ENCODE measurements at places on chromosomes 12 and 14. TPM values are rescaled to one million over a fixed set of nuclear protein-coding genes. Genes with fewer than 3 reads are reported as not detected.

Gene DUSP6
- polyA plus RNA-seq = 18.5 TPM

Gene CLEC1B
- not detected for polyA plus RNA-seq

GRCh38 chr14:76867516-76868453 is 41.6 kb downstream of the LRRC74A start:
- DNase-seq = peak; percentile 75

DNA sequence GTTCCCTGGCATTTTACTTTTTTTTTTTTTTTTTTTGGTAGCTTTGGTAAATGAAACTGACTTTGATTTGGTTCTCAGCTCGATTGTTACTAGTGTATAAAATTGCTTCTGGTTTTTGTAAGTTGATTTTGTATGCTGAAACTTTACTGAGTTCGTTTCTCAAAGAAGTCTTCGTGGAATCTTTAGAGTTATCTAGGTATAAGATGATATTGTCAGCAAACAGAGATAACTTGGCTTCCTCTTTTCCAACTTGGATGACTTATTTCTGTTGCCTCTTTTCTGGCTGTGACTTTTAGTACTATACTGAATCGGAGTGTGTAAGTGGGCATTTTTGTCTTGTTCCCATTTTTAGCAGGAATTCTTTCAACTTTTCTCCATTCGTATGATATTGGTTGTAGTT is 28.1 kb downstream of the USP15 start:
- DNase-seq = no peak

GRCh38 chr12:45674181-45674977 is 55.1 kb upstream of the ARID2 start:
- DNase-seq = peak; percentile 70

- DNase-seq = no peak
These were observed 184.7 kb upstream of the KITLG start for GRCh38 chr12:88764781-88765480.

GRCh38 chr12:24360907-24361306 is 411.4 kb upstream of the SOX5 start:
- no peak for DNase-seq

- no peak for DNase-seq
These were observed 169.9 kb downstream of the CRADD start for GRCh38 chr12:93846936-93847516.

- DNase-seq = no peak
These were observed 239.8 kb upstream of the FAR2 start for GRCh38 chr12:28909291-28909690.

DNA sequence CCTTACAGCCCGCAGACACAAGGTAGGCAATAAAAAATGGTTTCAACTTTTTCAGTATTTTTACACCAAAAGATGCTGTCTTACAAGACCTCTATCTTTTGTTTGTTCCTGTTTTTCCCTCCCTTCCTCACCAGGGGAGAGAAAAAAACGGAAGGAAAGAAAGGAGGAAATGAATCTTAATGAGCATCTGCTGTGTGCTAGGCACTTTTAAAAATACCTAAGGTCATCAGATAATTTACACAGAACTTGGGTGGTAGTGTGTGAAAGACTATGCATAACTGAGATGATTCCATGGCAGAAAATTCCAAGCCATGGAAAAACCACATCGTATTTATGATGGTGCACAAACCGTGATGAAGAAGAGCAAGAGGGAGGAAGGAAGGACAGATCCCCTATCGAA is 121.2 kb downstream of the DIP2B start:
- DNase-seq = no peak
